ENCODE measurements at places on chromosomes 13 and 19. TPM values are rescaled to one million over a fixed set of nuclear protein-coding genes. Genes with fewer than 3 reads are reported as not detected.

The SYNE4 gene
- not detected for total RNA-seq

The NLRP11 gene
- not detected for total RNA-seq

The ZNF440 gene
- 5.1 TPM for total RNA-seq

The SULT2B1 gene
- not detected for total RNA-seq
